ENCODE measurements at places on chromosomes 2 and 18. TPM values are rescaled to one million over a fixed set of nuclear protein-coding genes. Genes with fewer than 3 reads are reported as not detected.

LYPD1 gene
- total RNA-seq, result 21.5 TPM

TUBA4B gene
- total RNA-seq, result 0.35 TPM

PLA2R1 gene
- 1.7 TPM for total RNA-seq

TMEM131 gene
- 14.9 TPM for total RNA-seq

PAIP2B gene
- 0.35 TPM for total RNA-seq

HRH4 gene
- not detected for total RNA-seq

ACOXL gene
- total RNA-seq, result not detected

ABCA12 gene
- total RNA-seq, result 0.15 TPM

HSBP1L1 gene
- total RNA-seq, result 13.0 TPM

ELOA2 gene
- not detected for total RNA-seq

RPIA gene
- total RNA-seq, result 28.9 TPM

BOLL gene
- not detected for total RNA-seq

TDRD15 gene
- not detected for total RNA-seq

SCN1A gene
- not detected for total RNA-seq

SLC16A14 gene
- total RNA-seq, result 1.0 TPM

ZBTB7C gene
- total RNA-seq, result 0.02 TPM

AGXT gene
- not detected for total RNA-seq

GPR45 gene
- not detected for total RNA-seq

PTRHD1 gene
- total RNA-seq, result 62.4 TPM

CD8A gene
- total RNA-seq, result 0.37 TPM

ADGRF3 gene
- total RNA-seq, result 0.23 TPM

CCDC74B gene
- 4.4 TPM for total RNA-seq

GAREM1 gene
- total RNA-seq, result 3.3 TPM

SNTG2 gene
- not detected for total RNA-seq

NYAP2 gene
- total RNA-seq, result not detected

HOXD13 gene
- 0.23 TPM for total RNA-seq

ARHGEF33 gene
- total RNA-seq, result 0.03 TPM

SPIRE1 gene
- total RNA-seq, result 17.0 TPM

RUFY4 gene
- not detected for total RNA-seq

ABCG5 gene
- total RNA-seq, result not detected

CCNT2 gene
- total RNA-seq, result 8.2 TPM

CACNB4 gene
- 0.13 TPM for total RNA-seq

CTAGE1 gene
- not detected for total RNA-seq

CIB4 gene
- 0.34 TPM for total RNA-seq

PTPN18 gene
- total RNA-seq, result 31.0 TPM

GKN1 gene
- total RNA-seq, result 0.83 TPM

CHRND gene
- total RNA-seq, result not detected

CPS1 gene
- total RNA-seq, result 9.2 TPM

LRP1B gene
- not detected for total RNA-seq

SH3RF3 gene
- total RNA-seq, result 0.40 TPM

KYNU gene
- 361 TPM for total RNA-seq

CHMP3 gene
- 125 TPM for total RNA-seq

RAPGEF4 gene
- total RNA-seq, result 0.54 TPM

ABCB11 gene
- total RNA-seq, result 0.01 TPM

ATP8B1 gene
- 7.9 TPM for total RNA-seq

C1QL2 gene
- total RNA-seq, result 0.06 TPM

GPBAR1 gene
- 0.15 TPM for total RNA-seq

COL6A3 gene
- 0.07 TPM for total RNA-seq

ANKRD30BL gene
- not detected for total RNA-seq

CPO gene
- total RNA-seq, result not detected

ANKRD29 gene
- total RNA-seq, result 9.7 TPM

CNOT9 gene
- total RNA-seq, result 44.4 TPM

PHOSPHO2 gene
- total RNA-seq, result 3.2 TPM

ABCG8 gene
- total RNA-seq, result not detected

ACADL gene
- not detected for total RNA-seq
